ENCODE measurements at places on chromosomes 3 and 15. TPM values are rescaled to one million over a fixed set of nuclear protein-coding genes. Genes with fewer than 3 reads are reported as not detected.

Gene SERPINI2
- not detected for total RNA-seq

GRCh38 chr15:73308305-73308704 is 60.5 kb downstream of the HCN4 start:
- DNase-seq = no peak

Gene ISLR2
- not detected for total RNA-seq

DNA sequence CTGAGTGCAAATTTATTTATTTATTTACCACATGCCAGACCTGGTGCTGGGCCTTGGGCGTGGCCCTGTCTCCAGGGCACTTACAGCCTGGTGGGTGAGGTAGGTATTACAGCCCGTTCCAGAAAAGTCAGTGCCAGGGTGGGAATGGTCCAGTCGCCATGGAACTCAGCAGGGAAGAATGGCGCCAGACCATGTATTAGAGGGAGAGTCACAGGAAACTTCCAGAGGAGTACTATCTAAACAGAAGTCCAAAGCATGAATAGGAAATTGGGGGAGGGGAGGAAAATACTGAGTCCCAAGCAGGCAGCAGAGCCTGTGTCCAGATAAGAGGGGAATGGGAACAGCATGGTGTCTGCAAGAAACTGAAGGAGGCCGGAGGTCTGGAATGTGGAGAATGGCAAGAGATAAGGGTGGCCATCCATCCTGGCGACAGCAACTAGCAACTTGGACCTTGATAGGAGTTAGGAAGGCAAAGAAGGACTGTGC is 27.0 kb downstream of the SH3BP5 start:
- DNase-seq = no peak

- no peak for DNase-seq
These were observed 87.6 kb downstream of the SUCNR1 start for GRCh38 chr3:151960961-151961580.

DNA sequence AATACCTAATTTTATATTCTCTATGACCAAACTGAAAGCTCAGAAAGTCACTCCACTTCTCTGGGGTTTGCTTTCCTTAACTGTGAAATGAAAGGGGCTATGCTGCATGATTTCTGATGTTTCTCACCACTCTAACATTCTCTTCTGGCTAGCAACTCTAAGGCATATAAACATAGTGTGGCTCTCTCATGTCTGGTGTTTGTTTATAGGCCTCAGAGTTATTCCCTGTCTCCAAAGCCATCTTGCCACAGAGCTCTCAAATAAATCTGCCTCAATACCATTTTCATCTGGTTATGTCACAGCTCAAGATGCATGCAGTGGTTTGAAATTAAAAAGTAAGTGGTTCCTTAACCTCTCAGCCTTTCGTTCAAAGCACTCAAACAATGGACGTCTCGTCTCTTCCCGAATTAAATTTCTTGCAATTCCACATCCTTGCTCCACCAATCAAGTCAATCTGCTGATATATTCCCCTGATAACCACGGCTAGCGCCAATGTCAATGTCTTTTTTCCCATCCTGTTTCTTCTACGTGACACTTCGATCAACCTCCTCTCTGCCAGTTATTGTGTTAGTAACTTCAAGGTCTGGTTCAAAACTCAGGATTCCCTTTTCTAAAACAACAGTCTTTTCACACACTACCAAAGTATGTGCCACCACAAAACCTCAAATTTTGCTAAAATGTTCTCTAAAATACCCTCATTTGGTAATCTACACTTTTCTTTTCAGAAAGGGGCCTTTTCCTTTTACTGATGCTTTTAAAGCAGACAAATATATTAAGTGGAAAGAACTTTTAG is 16.0 kb downstream of the TOMM70 start:
- DNase-seq = no peak

Gene CCDC80
- total RNA-seq = 1.0 TPM

DNA sequence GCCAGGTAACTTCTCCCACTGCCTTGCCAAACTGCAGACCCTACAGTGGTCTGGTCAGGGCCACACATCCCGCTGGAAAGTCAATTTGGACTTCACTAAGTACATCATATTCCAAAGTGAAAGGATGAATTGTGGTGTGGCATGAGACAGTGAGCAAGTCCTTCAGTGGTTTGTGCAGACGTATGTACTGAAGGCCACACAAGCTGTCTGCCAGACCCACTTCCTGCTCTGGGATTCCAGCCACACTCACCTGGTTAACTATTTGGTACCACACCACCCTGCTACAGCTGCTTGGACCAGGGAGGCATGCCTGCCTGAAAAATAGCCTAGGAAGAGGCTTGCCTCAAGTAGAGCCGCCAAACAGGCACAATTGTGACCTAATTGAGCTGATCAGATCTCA is 94.1 kb upstream of the STRIT1 start:
- no peak for DNase-seq

- DNase-seq = no peak
These were observed 602 bp upstream of the SLTM start for GRCh38 chr15:58934114-58934447.

GRCh38 chr15:100569391-100569790 is 32.6 kb downstream of the LINS1 start:
- DNase-seq = no peak

- no peak for DNase-seq
These were observed 49.4 kb downstream of the RBMS3 start for GRCh38 chr3:29329986-29330890.

Gene PLA2G4B
- 0.33 TPM for total RNA-seq

DNA sequence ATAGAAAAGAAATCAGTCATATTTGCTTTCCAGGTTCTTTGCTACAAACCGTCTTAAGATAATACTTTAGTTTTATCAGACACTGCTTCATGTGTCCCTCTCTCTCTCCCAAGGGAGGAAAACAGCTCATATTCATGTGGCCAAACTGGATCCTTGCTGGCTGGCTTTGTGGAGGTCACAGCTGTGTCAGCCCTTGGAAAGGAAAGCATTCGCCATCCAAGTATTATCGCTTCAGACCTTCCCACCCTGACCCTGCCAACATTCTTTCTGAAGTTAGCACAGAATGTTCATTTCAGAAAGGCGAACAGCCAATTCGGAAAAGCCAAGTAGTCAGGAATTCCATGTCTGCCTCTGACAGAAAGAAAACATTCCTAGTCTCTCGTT is 213.6 kb downstream of the FEZF2 start:
- DNase-seq = no peak

Gene TRANK1
- 40.0 TPM for total RNA-seq

- DNase-seq = no peak
These were observed 39.0 kb upstream of the MBNL1 start for GRCh38 chr3:152229692-152230091.

Gene C2CD4A
- under 0.01 TPM for total RNA-seq

Gene POLQ
- total RNA-seq = 0.17 TPM

Gene FBXO40
- 0.08 TPM for total RNA-seq

- no peak for DNase-seq
These were observed 239.0 kb upstream of the NAALADL2 start for GRCh38 chr3:174620138-174620537.
